NCI-H345 (cell line): ENCODE measurements at places on chromosomes 11 and 22.

GRCh38 chr11:36398231-36398953, 102.3 kb downstream of the PRR5L start:
- no peak for DNase-seq

GRCh38 chr11:125036933-125037332, 26.2 kb upstream of the SLC37A2 start:
- no peak for DNase-seq

DNA sequence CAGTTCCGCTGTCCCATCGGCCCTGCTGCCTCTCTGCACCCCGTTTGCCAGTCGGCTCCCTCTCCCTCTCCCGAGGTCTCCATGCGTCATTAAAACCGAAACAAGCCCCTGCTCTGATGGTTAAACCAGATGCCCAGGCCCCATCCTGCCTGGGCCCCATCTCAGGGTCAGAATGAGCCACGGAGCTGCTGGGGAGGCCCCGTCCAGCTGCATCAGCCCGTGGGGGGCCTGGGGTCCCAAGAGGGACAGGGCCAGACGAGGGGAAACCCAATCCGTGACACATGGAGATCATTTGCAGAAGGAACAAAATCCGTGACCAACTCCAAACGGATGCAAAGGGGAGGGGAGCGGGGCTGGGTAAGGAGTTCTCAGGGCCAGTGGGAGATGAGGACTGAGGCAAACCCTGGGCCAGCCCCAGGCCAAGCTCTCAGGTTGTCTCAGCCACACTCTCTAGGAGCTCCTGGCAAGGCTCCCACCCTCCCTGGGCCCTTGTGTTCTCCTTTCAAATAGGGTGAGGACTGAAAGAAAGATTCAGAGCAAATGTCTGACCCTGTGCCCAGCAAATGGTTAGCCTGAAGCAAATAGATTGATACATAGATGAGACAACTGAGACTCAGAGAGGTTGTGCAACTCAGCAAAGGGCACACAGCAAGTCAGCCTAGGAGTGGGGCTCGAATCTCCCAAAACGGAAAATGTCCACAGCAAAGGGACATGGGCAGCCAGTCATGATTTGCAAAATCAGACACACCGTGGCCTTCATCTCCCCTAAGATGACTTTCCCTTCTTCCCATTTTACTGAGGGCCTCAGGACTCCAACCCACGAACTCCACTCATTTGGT, 162.1 kb downstream of the MN1 start:
- no peak for DNase-seq

- DNase-seq = no peak
Observed at GRCh38 chr11:120043328-120043945, 94.5 kb downstream of the TRIM29 start.

- no peak for DNase-seq
Observed at GRCh38 chr11:47611348-47611794, 17.2 kb upstream of the C1QTNF4 start.

DNA sequence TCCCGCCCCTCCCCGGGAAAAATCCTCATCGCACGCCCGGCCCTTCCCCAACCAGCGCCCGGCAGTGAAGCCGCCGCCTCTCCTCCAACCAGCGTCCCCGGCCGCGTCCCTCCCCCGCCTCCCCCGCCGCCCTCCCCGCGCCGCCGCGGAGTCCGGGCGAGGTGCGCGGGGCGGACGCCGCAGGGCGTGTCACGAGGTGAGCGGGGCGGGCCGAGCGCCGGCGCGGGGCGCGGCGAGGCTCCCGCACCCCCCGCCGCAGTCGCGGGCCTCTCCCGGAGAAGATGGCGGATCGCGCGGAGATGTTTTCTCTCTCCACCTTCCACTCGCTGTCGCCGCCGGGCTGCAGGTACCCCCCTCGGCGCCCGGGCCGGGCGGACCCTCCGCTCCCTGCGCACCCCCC, at the start of gene MAPK8IP2:
Gene MAPK8IP2 (plus strand): TSS at position 256 of the 400 bp plus-strand sequence. CDS start 26 bp downstream, at position 282.
- peak; percentile 68 for DNase-seq

- no peak for DNase-seq
Observed at GRCh38 chr11:20544603-20545237, 54.7 kb upstream of the SLC6A5 start.
